A673 (cell line): ENCODE measurements at places on chromosomes 6 and 20. TPM values are rescaled to one million over a fixed set of nuclear protein-coding genes. Genes with fewer than 3 reads are reported as not detected.

STMND1 gene
- not detected in 2 replicates for total RNA-seq

NKAIN2 gene
- total RNA-seq, result 1.2 and 2.2 TPM in 2 replicates

TRAPPC3L gene
- total RNA-seq, result not detected in 2 replicates

MYLIP gene
- 22.4 and 24.5 TPM in 2 replicates for total RNA-seq

MYB gene
- 8.3 and 9.0 TPM in 2 replicates for total RNA-seq

DHX35 gene
- 15.9 and 18.1 TPM in 2 replicates for total RNA-seq

TLDC2 gene
- total RNA-seq, result not detected in 2 replicates

OLIG3 gene
- total RNA-seq, result not detected in 2 replicates

- no peaks in the 10 kb centered on the region for H3K27me3 ChIP-seq
- H3K4me3 ChIP-seq, result no peak overlapping the region
- H3K4me1 ChIP-seq, result no peaks in the 10 kb centered on the region
- no peaks in the 10 kb centered on the region for H3K36me3 ChIP-seq
- DNase-seq, result no peak
Measured at GRCh38 chr6:71239694-71240093, 48.9 kb upstream of the OGFRL1 start.

DNA sequence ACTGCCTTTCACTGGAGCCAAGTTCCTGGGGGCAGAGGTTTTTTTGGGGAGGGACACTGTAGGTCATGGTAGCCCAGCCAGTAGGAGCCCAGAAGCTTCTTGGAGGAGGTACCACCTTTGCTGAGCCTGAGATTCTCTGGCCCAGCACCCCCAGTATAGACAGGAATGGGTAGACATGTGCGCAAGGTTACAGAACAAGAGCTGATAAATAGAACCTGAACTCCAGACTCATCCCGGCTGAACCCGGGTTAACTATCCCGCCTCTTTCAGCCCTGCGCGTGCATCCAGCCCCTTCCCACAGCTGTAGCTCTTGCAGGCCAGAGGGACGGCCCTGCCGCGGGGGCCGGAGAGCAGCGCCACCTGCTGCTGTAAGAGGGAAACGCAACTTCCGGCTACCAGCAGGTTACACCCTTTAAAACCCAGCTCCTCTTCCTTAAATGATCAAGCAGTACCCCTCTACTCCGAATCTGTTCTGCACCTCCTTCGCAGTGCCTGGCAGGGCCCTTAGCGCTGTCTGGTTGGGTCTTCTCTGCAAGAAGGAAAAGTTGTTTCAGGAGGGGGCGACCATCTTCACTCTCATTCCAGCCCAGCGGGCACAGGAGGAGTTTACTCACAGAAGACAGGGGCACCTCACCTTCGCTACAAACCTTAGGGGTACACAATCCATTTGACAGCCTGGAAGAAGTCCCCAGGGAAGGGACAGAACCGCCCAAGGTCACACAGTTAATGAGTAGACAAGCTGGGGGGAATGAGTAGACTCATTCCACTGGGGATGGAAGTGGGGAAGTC lies 7.5 kb downstream of the SRXN1 start:
- DNase-seq, result peak; percentile 79
- H3K27me3 ChIP-seq, result no peaks in the 10 kb centered on the region
- H3K4me1 ChIP-seq, result no peaks in the 10 kb centered on the region
- no peak overlapping the region for H3K27ac ChIP-seq
- H3K4me3 ChIP-seq, result no peak overlapping the region

- H3K27ac ChIP-seq, result no peak overlapping the region
- no peak for DNase-seq
Measured at GRCh38 chr6:104799134-104799657, 60.5 kb downstream of the HACE1 start.

GRCh38 chr20:7240490-7240889 lies 473.0 kb downstream of the BMP2 start:
- H3K4me3 ChIP-seq, result no peak overlapping the region
- H3K36me3 ChIP-seq, result no peaks in the 10 kb centered on the region
- H3K27me3 ChIP-seq, result no peaks in the 10 kb centered on the region
- no peaks in the 10 kb centered on the region for H3K4me1 ChIP-seq
- DNase-seq, result no peak

- no peak overlapping the region for H3K4me3 ChIP-seq
- DNase-seq, result no peak
- peaks cover 5% of the 10 kb centered on the region for H3K4me1 ChIP-seq
- H3K27me3 ChIP-seq, result no peaks in the 10 kb centered on the region
- H3K36me3 ChIP-seq, result peaks cover 9% of the 10 kb centered on the region
Measured at GRCh38 chr6:35086282-35086632, 54.9 kb downstream of the TCP11 start.

GRCh38 chr6:22106451-22106850 lies 190.4 kb downstream of the PRL start:
- H3K4me3 ChIP-seq, result no peak overlapping the region
- H3K27me3 ChIP-seq, result no peaks in the 10 kb centered on the region
- H3K36me3 ChIP-seq, result no peaks in the 10 kb centered on the region
- DNase-seq, result no peak
- H3K4me1 ChIP-seq, result no peaks in the 10 kb centered on the region
- no peak overlapping the region for H3K27ac ChIP-seq

GRCh38 chr6:105626295-105627158 lies 223.6 kb upstream of the PREP start:
- no peak for DNase-seq
- H3K36me3 ChIP-seq, result no peaks in the 10 kb centered on the region
- H3K27me3 ChIP-seq, result no peaks in the 10 kb centered on the region
- no peaks in the 10 kb centered on the region for H3K4me1 ChIP-seq

DNA sequence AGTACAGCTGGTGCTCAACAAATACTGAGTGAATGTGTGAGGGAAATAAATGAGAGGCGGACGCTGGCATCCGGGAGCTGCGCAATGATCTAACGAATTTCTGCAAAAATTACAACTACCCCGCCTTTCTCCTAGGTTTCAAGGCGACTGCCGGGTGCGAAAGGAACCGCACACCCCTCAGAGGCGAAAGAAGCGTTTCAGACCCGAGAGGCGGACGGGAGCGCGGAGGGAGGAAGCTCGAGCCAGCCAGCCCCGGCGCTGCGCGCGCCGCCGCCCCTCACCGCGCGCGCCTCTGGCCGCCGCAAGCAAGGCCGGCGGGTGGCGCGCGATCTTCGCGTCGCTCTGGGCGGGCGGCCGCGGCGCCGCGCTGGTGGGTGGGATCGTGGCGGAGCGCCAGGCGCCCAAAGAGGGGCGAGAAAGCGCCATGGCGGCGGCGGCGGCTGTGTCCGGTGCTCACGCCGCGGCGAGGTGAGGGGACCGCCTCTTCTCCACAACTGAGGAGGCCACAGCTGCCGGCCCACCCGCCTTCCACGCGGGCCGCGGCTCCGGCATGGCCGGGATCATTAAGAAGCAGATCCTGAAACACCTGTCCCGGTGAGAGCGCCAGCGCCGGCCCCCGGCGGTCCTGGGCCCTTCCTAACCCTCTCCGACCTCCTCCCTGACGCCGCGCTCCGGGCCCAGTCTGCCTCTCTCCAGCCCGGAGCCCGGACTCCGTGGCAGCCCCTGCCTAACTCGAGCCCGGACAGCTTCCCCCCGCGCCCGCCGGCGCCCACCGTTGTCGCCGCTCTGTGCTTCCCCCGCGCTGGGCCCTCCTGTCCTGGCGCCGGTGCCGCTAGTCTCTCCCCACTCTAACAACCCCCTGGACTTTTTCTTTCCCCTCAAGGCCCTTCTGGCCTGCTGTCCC lies at the start of gene BLTP3A:
Gene BLTP3A, plus strand, starts transcription at position 383 of the 904 bp plus-strand sequence. Its CDS starts 168 bp downstream, at position 551.
- peak within 1 kb of the TSS; percentile 86 for H3K27ac ChIP-seq
- no peaks in the 10 kb centered on the region for H3K27me3 ChIP-seq
- peak; percentile 89 for DNase-seq
- no peaks in the 10 kb centered on the region for H3K36me3 ChIP-seq
- no peaks in the 10 kb centered on the region for H3K4me1 ChIP-seq

GRCh38 chr20:8255945-8256632 lies 124.0 kb downstream of the PLCB1 start:
- DNase-seq, result peak; percentile 3
- no peaks in the 10 kb centered on the region for H3K4me1 ChIP-seq
- H3K27me3 ChIP-seq, result no peaks in the 10 kb centered on the region

DNA sequence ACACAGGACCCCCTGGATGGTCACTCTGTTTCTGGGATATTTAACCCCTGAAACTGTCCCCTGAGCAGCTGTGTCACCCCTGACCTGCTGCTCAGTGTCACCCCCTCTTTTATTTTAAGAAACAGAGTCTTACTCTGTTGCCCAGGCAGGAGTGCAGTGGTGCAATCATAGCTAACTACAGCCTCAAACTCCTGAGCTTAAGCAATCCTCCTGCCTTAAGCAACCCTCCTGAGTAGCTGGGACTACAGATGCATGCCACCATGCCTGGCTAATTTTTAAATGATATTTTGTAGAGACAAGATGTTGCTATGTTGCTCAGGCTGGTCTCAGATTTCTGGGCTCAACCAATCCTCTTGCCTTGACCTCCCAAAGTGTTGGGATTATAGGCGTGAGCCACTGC lies 21.5 kb upstream of the GTSF1L start:
- peaks cover 23% of the 10 kb centered on the region for H3K4me1 ChIP-seq
- H3K27me3 ChIP-seq, result no peaks in the 10 kb centered on the region
- H3K4me3 ChIP-seq, result no peak overlapping the region
- no peak overlapping the region for H3K27ac ChIP-seq
- H3K36me3 ChIP-seq, result no peaks in the 10 kb centered on the region

- no peaks in the 10 kb centered on the region for H3K27me3 ChIP-seq
- no peak for DNase-seq
- H3K4me3 ChIP-seq, result no peak overlapping the region
- peaks cover 7% of the 10 kb centered on the region for H3K4me1 ChIP-seq
- H3K27ac ChIP-seq, result no peak overlapping the region
- H3K36me3 ChIP-seq, result peaks cover 19% of the 10 kb centered on the region
Measured at GRCh38 chr6:85669735-85670194, 27.1 kb upstream of the SYNCRIP start.

DNA sequence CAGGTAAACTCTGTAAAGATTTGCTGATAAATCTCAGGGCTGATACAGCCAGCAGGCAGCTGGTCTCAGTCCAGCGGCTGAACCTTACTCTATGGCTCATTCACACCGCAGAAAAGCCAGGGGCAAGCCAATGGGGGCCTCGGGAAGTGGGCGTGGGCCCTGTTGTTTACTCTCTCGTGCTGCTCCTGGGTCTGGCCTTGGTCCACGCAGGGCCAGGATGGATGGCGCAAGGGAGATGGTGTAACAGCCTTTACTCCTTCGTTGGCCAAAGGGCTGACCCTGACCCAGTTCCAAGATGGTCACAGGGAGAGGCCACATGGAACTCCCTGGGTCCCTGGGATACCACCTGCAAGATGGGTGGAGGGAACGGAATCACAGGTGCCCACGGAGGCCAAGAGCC lies 16.2 kb downstream of the KCNK17 start:
- DNase-seq, result no peak
- H3K4me3 ChIP-seq, result no peak overlapping the region
- H3K27me3 ChIP-seq, result peaks cover 24% of the 10 kb centered on the region
- no peaks in the 10 kb centered on the region for H3K4me1 ChIP-seq
- H3K27ac ChIP-seq, result no peak overlapping the region

DNA sequence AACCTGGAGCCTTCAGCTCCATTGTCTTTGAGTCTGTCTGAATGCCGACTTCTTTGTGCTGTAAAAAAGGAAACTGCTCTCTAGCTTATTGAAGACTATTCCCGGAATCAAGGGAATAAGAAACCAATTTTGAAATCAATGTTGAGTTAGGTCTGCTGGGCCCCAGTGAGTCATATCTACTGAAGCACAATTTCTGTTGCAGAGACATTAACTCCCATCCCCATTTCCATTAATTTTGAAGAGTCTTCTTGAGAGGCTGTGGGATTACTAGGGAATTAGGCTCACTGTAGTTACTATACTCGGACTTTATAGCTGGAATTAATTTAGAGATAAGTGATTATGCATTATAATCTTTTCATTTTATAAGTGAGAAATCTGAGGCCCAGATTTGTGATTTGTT lies 116.7 kb downstream of the SLC35F1 start:
- H3K27me3 ChIP-seq, result no peaks in the 10 kb centered on the region
- no peaks in the 10 kb centered on the region for H3K4me1 ChIP-seq
- H3K4me3 ChIP-seq, result no peak overlapping the region
- H3K27ac ChIP-seq, result no peak overlapping the region
- H3K36me3 ChIP-seq, result no peaks in the 10 kb centered on the region

DNA sequence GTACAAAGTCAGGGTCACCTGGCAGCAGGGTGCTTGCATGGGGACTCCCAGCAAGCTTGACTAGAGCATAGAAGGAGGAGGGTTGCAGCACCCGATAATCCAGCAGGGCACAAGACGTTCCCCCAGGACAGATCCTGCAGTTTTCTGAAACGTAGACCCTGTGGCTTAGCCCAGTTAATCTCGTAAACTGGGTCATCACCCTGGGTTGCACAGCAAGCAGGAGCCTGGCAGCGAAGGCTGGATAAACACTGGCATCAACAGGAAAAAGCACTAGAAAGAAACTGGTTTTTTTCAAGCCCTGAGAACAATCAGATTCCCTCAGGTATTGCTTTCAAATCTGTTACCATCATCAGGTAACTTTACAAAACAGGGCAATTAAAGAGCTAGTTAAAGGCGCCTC lies 92.6 kb downstream of the PDE7B start:
- no peaks in the 10 kb centered on the region for H3K4me1 ChIP-seq
- no peak for DNase-seq
- no peak overlapping the region for H3K27ac ChIP-seq
